ENCODE measurements at places on chromosomes 2 and 18. TPM values are rescaled to one million over a fixed set of nuclear protein-coding genes. Genes with fewer than 3 reads are reported as not detected.

The SERPINB8 gene
- total RNA-seq, result 25.3 TPM

The TMEM127 gene
- 46.8 TPM for total RNA-seq

DNA sequence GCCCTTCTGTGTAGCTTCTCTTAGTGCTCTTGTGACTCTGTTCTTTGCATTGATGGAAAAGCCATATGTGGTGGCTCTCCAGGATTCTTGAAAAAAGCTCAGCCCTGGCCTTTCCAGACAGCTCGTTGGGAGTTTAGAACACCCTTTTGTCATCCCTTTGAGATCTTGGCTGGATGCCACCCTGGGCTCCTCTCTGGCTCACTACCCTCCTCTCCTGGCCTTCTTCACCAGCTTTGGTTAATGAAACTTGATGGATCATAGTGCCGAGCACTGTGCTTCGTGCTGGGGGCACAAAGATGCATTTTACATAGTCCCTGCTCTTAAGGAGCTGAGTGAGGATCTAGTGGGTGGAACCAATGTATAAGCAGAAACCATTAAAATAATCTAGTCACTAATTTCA, 15.6 kb upstream of the FHOD3 start:
- DNase-seq, result no peak

- no peak for DNase-seq
Measured at GRCh38 chr2:26528836-26529235, 50.9 kb upstream of the OTOF start.

Data from GM23248 (cell line).